ENCODE measurements at places on chromosomes 11 and 22. TPM values are rescaled to one million over a fixed set of nuclear protein-coding genes. Genes with fewer than 3 reads are reported as not detected.

The TIGD3 gene
- 0.18 TPM for total RNA-seq

DNA sequence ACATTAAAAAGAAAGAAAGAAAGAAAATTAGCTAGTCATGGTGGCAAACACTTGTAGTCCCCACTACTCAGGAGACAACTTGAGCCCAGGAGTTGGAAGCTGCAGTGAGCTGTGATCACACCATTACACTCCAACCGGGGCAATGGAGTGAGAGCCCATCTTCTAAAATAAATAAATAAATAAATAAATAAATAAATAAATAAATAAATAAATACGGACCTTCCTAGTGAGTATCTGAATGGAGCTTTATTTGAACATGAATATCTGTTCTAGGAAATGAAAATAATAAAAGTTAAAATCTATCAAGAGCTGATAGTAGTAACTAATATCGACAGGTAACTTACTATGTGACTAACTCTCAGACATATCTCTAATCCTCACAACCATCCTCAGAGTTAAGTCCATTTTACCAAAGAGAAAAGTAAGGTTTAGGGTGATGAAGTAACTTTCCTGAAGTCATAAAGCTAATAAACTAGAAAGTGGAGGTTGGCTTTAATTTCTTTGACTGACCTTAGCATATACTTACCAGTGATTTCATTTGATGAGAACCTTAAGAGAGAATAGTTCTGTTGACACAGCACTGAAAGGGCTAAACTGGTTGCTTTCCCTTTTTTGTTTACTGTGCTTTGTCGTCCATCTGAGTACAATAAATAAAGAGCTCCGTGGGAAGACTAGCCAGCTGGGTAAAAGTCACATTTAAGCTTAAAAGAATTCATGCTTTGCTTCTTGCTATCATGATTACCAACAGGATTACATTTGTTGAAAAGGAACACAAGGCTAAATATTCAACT, 22.4 kb downstream of the ENTHD1 start:
- H3K36me3 ChIP-seq = peaks cover 2% of the 10 kb centered on the region
- no peak overlapping the region for H3K27ac ChIP-seq
- H3K4me1 ChIP-seq = no peaks in the 10 kb centered on the region
- H3K27me3 ChIP-seq = peaks cover 4% of the 10 kb centered on the region
- no peak overlapping the region for H3K4me3 ChIP-seq

GRCh38 chr11:45182902-45183301, 36.5 kb downstream of the PRDM11 start:
- DNase-seq = no peak
- peaks cover 37% of the 10 kb centered on the region for H3K4me1 ChIP-seq

The CCDC83 gene
- not detected for total RNA-seq

The FAM180B gene
- not detected for total RNA-seq

DNA sequence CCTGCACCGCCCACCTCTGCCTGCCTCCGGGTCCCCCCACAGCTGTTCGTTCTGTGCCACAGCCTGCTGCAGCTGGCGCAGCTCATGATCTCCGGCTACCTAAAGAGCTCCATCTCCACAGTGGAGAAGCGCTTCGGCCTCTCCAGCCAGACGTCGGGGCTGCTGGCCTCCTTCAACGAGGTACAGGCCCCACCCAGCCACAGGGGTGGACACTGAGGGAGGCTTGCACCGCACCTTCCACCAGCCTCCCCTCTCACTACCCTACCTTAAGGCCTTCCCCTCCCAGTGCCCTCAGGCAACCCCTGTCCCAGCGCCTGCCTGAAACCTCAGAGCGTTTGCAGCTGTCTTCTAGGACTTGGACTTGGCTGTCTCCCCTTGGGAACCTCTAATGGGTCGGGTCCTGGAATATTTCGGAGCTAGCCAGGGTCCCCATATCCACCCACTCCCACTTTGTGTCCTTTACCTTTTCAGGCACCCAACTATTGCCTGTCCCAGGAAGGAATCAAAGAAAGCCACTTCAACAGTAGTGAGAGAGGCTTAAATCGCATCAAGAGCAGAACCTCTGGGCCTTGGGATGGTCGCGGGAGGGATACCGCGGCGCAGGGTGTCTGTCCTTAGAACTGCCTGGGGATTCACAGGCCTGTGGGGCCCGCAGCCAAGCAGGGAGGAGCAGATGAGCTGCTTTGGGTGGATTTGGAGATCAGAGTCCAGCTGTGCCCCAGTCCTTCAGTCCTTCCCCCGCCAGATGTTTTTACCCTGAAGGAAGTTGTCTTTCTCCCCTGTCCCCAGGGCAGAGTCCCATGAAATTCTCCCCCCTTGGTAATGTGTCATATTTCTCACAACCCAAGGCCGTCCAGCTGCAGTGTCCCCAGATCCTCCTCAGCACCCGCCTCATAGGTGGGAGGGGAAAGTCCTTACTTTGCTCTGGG, 13.3 kb downstream of the SLCO2B1 start:
- DNase-seq = peak; percentile 38
- H3K4me3 ChIP-seq = no peak overlapping the region
- peaks cover 15% of the 10 kb centered on the region for H3K27me3 ChIP-seq
- no peaks in the 10 kb centered on the region for H3K4me1 ChIP-seq

DNA sequence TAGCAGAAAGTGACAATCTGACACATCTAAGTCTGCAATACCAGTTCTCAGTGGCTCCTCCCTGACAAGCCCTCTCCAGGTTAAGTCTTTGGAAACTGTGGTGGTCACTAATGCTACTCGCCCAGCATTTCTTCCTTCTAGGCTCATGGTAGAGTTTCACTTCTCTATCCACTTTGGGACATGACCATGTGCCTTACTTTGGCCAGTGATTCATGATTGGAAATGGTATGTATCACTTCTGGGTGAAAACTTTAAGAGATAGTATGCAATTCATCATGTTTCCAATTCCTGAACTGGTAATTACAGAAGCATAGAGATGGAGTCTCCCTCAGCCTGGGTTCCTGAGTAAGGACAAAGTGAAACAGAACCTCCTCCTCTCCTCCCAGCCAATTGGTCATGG, 151.5 kb upstream of the LMO1 start:
- H3K27me3 ChIP-seq = no peaks in the 10 kb centered on the region
- DNase-seq = no peak
- H3K4me1 ChIP-seq = peaks cover 10% of the 10 kb centered on the region
- H3K4me3 ChIP-seq = no peak overlapping the region
- no peaks in the 10 kb centered on the region for H3K36me3 ChIP-seq
- no peak overlapping the region for H3K27ac ChIP-seq

GRCh38 chr22:17489101-17489500, 74.2 kb upstream of the SLC25A18 start:
- no peaks in the 10 kb centered on the region for H3K36me3 ChIP-seq
- no peaks in the 10 kb centered on the region for H3K27me3 ChIP-seq
- H3K4me3 ChIP-seq = no peak overlapping the region
- no peaks in the 10 kb centered on the region for H3K4me1 ChIP-seq

GRCh38 chr11:125945011-125945796, 640 bp upstream of the VSIG10L2 start:
- H3K4me3 ChIP-seq = no peak overlapping the region
- H3K27me3 ChIP-seq = peaks cover 12% of the 10 kb centered on the region
- no peak for DNase-seq
- H3K4me1 ChIP-seq = peaks cover 4% of the 10 kb centered on the region

The OVOL1 gene
- 0.12 TPM for total RNA-seq

DNA sequence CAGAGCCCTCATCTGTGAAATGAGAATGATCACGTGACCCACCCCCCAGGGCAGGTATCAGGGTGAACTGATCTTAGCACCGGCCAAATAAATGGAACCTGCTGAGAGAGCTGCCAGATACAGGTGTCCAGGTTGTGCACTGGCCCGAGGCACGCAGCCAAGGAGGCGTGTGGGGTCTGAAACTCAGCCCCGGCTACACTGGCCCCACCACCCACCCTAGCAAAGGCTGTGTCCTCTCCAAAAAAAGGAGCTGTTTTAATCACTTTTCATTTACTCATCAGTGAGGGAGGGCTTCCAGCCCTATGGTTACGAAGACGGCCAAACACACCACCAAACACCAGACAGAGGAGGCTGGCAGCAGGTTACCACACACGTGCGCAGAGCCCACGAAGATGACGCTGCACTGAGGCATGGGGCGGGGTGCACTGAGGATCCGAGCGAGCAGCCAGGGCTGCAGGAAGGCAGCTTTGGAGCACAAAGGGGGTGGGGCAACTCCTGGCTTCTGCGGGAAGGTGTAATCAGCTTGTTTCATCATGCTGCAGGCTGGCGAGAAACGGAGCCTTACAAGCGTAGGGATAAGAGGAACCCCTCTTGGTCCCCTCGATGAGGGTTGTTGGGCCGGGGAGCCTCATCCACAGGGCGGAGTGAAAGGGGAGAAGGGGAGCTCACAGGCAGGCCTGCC, 19.5 kb upstream of the SLC22A12 start:
- peak; percentile 77 for DNase-seq
- H3K27me3 ChIP-seq = peaks cover 26% of the 10 kb centered on the region
- no peak overlapping the region for H3K4me3 ChIP-seq
- no peak overlapping the region for H3K27ac ChIP-seq

The SCUBE2 gene
- total RNA-seq = 5.0 TPM

DNA sequence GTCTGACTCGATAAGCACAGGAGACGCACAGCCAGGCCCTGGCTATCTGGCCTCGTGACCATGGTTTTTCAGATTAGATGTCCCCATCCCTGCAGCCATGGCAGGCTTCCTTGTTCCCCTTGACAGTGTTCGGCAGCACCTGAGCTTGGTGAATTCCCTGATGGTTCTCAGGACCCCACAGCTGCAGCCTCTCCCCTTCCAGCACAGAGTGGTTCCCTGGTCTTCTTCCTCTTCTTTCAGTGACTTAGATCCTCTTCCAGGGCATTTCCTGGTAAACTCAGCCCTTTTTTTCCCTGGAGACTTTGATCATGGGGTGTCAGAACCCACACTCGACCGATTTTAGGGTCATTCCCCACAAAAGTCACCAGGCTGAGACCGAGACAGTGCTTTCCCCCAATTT, 14.5 kb downstream of the GLB1L3 start:
- no peak overlapping the region for H3K4me3 ChIP-seq
- no peaks in the 10 kb centered on the region for H3K36me3 ChIP-seq
- no peak for DNase-seq
- H3K27me3 ChIP-seq = peaks cover 33% of the 10 kb centered on the region
- no peaks in the 10 kb centered on the region for H3K4me1 ChIP-seq
- peak overlapping the region; percentile 42 for H3K27ac ChIP-seq

DNA sequence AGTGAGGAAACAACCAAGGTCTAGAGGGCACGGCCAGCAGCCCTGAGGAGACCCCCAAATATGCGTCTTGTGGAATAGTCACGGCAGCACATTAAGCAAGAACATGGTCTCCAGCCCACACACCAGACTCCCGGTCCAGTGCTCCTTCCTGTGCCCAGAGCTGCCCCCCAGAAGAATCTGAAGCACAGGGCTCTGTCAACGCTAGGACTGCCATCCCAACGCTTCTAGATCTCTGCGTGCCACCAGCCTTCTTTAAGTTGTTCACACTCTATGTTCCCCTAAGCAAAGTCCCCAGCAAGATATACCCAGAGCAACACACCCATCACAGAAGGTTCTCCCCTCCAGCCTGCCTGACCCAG, 3.5 kb upstream of the SEC14L2 start:
- H3K4me3 ChIP-seq = no peak overlapping the region
- no peaks in the 10 kb centered on the region for H3K36me3 ChIP-seq
- H3K27me3 ChIP-seq = no peaks in the 10 kb centered on the region
- peaks cover 21% of the 10 kb centered on the region for H3K4me1 ChIP-seq

The PTPRCAP gene
- 0.47 TPM for total RNA-seq

The SERHL2 gene
- 3.5 TPM for total RNA-seq

DNA sequence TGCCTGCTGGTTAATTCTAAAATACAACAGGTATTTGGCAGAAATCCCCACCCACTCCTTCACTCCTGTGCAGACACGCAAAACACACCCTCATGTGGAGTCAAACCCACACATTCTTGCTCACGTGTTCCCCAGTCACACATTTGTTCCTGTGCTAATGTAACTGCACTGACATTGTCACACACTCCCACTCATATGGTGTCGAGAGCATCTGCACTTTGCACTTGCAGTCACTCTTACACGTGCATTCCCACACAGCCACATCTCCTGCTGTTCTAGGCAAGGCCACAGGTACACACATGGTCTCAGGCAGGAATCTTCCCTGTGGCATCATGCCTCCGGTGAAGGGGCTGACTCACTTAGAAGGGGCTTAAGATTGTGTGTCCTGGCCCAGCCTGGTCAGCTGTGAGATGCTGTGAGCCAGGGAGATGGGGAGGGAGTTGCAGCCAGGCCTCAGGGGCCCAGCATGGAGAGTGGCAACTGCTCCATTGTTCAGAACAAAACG, 395.0 kb downstream of the TENM4 start:
- no peak overlapping the region for H3K4me3 ChIP-seq
- DNase-seq = no peak
- H3K27ac ChIP-seq = no peak overlapping the region
- no peaks in the 10 kb centered on the region for H3K36me3 ChIP-seq

GRCh38 chr22:44807232-44807631, 54.9 kb downstream of the ARHGAP8 start:
- H3K4me1 ChIP-seq = no peaks in the 10 kb centered on the region
- no peak overlapping the region for H3K4me3 ChIP-seq
- no peak overlapping the region for H3K27ac ChIP-seq
- peaks cover 2% of the 10 kb centered on the region for H3K36me3 ChIP-seq

- no peaks in the 10 kb centered on the region for H3K36me3 ChIP-seq
- H3K27me3 ChIP-seq = peaks cover 31% of the 10 kb centered on the region
- no peak overlapping the region for H3K4me3 ChIP-seq
Observed at GRCh38 chr11:88555829-88556202, 218.3 kb upstream of the CTSC start.

DNA sequence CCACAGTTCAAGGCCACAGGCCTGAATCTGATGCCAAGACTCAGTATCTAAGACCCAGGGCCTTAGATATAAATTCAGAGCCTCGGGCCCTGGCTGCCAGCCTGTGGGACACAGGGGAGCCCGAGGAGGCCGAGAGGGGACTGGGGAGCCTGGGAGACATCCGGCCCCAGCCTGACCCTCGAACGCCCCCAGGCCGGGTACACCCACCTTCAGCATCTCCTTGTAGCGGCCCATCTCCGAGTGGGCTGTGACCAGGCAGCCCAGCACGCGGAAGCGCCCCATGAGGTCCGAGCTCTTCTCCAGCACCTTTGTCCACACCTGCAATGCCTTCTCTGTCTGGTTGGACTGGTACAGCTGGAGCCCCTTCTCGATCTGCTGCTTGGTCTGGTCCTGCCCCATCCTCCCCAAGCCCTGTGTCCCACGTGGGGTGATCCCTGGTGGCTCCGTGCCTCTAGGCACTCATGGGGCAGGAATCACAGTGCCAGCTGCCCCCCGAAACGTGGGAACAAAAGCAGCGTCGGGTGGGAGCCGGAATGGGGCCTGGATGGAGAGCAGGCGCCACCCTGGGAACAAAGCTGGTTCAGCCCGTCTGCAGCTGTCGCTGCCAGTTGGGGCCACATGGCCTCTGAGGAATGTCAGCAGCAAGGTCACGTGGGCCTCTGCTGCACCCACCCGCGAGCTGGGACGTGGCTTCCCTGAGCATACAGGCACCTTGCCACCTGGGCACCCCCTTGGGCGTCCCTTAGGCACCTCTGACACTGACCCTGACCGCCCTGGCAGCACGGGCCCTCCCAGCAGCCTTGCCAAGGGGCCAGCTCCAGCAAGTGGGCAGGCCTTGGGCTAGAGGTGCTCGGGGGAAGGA, at the start of gene RAPSN:
RAPSN (minus strand) TSS at position 571 of the 862 bp plus-strand sequence; CDS start at position 399, 172 bp downstream.
- no peaks in the 10 kb centered on the region for H3K36me3 ChIP-seq
- H3K4me1 ChIP-seq = no peaks in the 10 kb centered on the region
- no peaks in the 10 kb centered on the region for H3K27me3 ChIP-seq
- no peak within 1 kb of the TSS for H3K4me3 ChIP-seq

The PIWIL4 gene
- total RNA-seq = 2.5 TPM
